ENCODE measurements at places on chromosomes 6 and 20.

GRCh38 chr6:119173249-119174084 is 95.0 kb upstream of the FAM184A start:
- no peak for DNase-seq

- peak; percentile 94 for DNase-seq
These were observed 3.7 kb downstream of the PRSS16 start for GRCh38 chr6:27251112-27251605.

DNA sequence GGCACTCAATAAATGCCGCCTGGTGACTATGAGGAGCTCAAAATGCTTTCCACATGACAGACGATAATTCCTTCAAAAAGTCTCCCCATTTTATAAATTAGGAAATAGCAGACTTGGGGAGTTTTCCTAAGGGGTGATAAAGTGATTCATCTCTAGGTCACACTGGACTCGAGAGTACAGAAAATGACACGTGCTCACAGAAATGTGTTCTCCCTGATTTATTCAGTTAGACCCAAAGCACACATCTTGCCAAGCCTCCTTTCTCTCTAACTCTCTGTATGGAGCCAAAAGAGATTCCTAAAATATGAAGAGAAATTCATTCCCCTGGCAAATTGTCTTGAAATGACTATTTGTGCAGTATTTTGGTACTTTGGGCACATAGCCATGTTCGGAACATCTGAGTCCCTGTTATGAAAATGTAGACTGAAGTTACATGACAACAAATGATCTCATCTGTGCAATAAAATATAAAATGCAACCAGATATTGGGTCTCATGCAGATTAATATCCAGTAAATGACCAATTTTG is 381.1 kb downstream of the TFAP2B start:
- no peak for DNase-seq

GRCh38 chr6:52904562-52905279 is 4.8 kb downstream of the GSTA3 start:
- DNase-seq, result peak; percentile 24

- peak; percentile 74 for DNase-seq
These were observed 1.7 kb downstream of the LOC128125822 start for GRCh38 chr6:63573899-63574553.

GRCh38 chr20:52494244-52494643 is 302.7 kb upstream of the ZFP64 start:
- DNase-seq, result peak; percentile 97

DNA sequence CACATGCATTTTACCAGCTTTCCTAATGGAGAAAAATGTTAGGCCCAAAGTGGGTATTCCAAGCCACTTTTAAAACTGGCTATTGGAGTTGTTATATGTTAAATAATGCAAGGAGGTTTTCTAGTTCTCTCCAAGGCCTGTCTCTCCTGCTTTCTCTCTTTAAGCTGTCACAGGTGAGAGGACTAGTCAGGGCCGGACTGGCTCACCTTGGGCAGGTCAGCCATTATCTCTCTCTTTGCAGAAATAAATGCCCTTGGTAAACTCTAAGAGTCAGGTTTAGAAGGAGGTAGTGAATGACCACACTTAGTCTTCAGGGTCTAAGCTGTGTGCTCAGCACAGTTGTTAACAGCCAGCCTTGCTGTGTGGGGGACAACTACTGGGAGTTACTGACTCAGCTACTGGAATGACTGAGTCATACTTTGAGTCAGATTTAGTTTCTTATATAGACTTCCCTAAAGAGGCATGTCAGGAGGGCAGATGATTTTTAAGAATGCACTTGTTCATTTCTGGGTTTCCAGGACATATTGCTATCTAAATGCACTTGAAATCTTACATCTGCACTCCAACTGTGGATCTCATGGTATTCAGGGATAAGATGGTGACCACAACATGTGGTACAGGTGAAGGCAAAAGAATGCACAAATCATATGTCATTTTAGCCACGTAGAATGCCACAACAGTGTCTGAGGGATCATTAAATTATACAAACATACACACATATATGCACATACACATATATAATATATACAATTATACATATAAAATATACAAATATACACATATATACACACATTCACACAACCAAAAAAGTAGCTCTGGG is 719.4 kb downstream of the EPM2A start:
- DNase-seq, result peak; percentile 91

DNA sequence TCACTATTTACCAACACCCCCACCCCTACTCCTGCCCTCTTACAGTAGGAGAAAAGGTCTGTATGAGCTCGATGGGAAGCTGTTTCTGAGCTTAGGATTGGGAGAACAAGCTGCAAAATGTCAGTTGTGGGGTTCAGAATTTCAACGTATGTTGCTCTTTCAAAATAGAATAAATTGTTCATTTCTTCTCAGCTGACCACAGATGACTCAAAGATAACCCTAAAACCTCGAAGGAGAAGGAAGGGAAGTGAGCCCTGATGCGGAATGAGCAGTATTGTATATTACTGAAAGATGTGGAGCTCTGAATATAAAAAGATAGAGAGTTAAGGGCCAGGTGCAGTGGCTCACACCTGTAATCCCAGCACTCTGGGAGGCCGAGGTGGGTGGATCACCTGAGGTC is 35.9 kb upstream of the MYLIP start:
- no peak for DNase-seq

GRCh38 chr6:10954590-10955010 is 67.7 kb downstream of the SYCP2L start:
- peak; percentile 84 for DNase-seq

- DNase-seq, result peak; percentile 8
These were observed 100.0 kb upstream of the CITED2 start for GRCh38 chr6:139474145-139475108.

DNA sequence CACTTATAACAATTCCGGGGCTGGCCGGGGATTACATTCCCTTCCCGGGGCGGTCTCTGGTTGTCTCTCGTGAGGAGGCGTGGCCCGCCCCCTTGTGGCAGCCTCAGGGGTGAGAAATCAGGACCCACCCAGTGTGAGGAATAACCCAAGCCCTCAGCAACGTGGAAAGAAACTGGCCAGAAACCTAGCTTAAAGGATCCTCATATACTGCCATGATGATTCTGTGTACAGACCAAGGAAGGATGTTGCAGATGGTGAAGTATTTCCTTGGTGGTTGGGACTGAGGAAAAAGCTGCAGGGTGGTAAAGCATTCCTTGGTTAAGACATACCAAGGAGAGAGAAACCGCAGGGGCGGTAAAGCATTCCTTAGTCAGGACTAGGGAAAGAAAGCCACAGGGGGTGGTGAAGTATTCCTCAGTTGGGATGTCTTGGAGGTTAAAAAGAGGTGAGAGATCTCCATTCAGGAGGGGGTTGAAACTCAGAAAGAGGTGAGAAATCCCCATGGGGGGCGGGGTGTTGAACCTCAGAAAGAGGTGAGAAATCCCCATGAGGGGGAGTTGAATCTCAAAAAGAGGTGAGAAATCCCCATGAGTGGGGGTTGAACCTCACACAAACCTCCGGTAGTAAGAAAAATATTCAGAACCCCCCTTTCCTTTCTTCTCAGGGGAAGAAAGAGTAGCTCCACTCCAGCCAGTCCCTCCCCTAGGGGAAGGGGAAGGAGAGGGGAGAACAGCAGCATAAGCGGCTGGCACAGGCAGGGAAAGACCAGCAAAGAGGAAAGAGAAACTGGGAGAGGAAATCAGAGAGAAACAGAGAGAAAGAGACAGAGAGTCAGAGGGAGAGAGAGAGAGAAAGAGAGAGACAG is 238.1 kb downstream of the RNGTT start:
- DNase-seq, result no peak

- DNase-seq, result no peak
These were observed 1.2 kb downstream of the PDE7B start for GRCh38 chr6:135852746-135853145.

DNA sequence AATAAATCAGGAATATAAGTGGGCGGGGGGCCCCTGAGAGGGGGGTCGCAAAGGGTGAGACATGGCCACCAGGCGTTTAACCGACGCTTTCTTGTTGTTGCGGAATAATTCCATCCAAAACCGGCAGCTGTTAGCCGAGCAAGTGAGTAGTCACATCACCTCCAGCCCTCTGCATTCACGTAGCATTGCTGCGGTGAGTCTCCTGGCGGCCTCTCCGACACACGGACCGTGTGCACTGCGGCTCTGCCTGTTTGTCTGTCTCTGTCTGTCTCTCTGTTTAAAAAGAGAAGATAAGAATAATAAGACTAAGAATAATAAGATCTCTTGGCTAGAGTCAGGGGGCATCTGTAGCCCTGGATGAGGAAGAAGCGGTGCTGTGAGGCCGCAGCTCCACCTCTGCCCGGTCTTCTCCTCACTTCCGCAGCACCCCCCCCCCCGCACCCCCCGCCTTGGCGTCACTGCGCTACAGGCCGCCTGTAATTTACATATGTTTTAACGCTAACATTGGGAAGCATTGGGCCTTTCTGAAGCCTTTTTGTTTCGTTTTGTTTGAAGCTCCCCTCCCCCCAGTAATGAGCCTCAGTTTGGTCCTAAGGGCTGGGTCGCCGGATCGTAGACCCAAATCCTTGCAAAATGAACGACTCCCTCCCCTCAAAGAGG is 993 bp downstream of the STX16 start:
- DNase-seq, result peak; percentile 80

DNA sequence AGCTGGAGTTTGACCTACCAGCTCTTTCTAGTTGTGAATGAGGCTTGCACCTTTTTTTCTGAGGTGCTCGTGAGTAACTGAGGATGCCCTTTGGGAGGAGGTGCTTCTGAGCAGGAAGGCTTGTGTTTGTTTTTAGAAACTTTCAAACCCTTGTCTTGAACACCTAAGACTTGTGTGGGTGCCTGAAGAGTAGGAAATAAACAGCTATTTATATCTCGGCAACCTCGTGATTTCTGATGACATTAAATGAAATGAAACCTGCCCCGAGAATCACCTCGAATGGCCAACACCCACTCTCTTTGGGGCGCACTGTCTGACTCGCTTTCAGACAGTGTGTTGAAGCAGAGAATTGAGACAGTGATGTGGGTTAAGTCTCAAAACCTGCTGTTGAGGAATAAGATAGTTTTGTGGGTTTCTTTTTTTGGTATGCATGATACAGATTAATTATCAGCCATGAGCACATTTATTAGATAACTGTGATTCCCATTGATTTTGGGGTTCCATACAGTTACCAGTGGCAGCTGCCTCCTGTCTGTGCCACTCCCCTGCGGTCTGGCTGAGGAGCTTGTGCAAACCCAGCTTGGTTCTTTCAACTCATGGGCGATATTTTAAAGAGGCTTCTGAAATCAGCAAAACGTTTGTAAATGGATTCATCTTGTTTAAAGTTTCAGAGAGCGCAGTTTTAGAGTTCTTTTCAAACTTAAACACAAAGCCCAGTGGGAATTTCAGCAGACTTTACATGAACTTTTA is 8.4 kb downstream of the IRF4 start:
- DNase-seq, result no peak

GRCh38 chr6:5665173-5665572 is 341.6 kb downstream of the NRN1 start:
- DNase-seq, result no peak

DNA sequence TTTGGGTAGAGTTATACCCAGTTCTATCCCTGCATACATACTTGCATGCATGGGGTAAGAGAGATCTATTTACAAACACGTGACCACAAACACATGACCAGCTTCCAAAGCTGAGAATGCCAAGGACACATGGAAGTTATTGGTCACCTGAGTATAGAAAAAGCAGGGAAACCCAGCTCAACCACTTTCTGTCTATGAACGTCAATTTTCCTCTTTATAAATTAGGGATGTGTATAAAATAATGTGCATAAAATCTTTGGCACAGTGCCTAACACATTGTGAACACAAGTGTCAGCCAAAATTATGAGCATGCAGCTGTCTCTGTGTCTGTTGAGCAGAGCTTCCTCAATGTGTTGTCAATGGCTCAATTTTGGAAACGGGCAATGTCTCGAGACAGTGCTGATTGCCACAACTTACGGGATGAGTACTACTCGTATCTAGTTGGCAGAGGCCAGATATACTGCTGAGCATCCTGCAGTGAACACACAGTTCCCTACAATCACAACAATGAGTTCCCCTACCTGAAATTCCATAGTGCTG is 44.9 kb downstream of the TPD52L1 start:
- DNase-seq, result no peak

GRCh38 chr6:86756640-86757229 is 180.6 kb upstream of the HTR1E start:
- DNase-seq, result no peak

- no peak for DNase-seq
These were observed 247.8 kb downstream of the HAO1 start for GRCh38 chr20:7692478-7692877.

GRCh38 chr6:17482711-17483110 is 89.3 kb downstream of the CAP2 start:
- DNase-seq, result no peak

DNA sequence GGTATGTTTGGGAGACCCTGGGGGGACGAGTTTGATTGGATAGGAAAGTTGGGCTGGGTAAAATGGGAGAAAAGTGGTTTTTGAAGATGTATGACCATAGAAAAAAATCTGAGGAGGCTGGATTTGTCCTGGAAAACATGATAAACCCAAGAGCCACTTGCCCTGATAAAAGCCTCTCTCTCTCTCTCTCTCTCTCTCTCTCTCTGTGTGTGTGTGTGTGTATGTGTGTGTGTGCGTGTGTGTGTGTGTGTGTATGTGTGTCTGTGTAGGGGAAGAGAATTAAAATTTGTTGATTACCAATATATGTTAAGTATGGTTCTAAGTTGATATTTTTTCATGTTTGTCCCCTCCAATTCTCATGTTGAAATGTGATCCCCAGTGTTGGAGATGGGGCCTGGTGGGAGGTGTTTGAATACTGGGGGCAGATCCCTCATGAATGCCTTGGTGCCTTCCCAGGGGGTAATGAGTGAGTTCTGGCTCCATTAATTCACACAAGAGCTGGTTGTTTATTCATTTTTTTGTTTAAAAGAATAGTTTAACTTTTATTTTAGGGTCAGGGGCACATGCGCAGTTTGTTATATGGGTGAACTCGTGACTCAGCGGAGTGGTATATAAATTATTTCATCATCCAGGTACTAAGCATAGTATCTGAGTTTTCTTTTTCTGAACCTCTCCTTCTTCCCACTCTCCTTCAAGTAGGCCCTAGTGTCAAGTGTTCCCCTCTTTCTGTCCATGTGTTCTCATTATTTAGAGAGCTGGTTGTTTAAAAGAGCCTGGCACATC is 208.8 kb downstream of the TFAP2B start:
- DNase-seq, result no peak

DNA sequence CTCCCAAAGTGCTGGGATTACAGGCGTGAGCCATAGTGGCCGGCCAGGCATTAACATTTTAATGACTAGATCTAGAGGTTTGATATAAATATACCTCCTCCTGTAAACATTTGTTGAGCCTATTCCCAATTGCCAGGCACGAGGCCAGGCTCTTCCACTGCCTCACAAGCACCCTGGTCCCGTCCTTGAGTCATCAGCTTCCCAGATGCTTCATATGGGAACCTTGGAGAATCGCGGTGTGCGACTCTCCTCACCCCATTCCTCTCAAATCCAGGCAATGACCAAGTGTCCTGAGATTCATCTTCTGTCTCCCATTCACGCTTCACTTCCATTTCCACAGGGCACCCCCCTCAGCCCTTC is 35.9 kb upstream of the PIM1 start:
- peak; percentile 89 for DNase-seq
